Neural crest cell (in vitro differentiated cells): ENCODE measurements at places on chromosomes 5 and 9. TPM values are rescaled to one million over a fixed set of nuclear protein-coding genes. Genes with fewer than 3 reads are reported as not detected.
A peak's percentile ranks its signal among the peaks of the same experiment; 100 is the strongest.

Gene KCNT1
- 0.14 TPM in 1 of 2 replicates, not detected in the other for total RNA-seq

Gene CFAP77
- total RNA-seq = 0.23 and 0.27 TPM in 2 replicates

Gene CARD9
- 1.3 and 1.4 TPM in 2 replicates for total RNA-seq

Gene SMIM23
- total RNA-seq = not detected in 2 replicates

Gene CEL
- 3.5 and 3.6 TPM in 2 replicates for total RNA-seq

Gene STPG3
- total RNA-seq = 0.26 TPM in 1 of 2 replicates, not detected in the other

DNA sequence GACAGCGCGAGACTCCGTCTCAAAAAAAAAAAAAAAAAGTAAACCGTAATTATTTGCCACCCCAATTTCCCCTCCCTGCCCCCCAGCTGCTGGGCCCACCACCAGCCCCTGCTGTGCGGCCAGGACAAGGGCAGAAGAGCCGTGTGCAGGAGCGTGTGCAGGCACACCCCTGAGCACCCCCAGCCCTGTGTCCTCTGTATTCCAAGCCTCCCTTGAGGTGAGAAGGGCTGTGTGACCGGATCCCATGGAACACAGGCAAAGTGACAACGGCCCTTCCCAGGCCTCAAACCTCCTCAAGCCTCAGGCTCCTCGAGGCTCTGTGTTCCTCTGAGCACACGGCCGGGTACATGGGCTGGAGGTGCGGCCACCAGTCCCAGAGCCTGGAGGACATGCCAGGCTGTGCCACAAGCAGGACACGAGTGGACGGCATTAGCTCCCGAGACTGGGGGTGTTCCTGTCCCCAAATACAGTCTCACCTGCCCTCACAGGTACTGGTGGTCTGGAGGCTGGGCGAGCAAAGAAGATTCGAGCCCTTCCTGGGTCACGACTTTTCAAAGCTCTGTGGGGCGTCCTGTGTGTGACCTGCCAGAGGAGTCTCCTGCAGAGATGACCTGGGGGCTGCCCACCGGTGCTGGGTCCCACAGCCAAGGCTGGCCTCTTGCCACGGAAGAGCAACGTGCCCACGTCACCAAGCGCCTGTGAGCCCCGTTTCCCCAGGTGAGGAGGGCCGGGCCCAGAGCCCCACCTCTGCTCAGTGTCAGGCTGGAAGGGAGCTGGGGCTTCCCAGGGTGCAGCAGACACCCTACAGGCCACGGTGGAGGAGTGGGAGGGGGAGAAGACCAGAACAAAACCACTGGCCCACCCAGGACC, 47.1 kb upstream of the SIMC1 start:
- no peaks in the 10 kb centered on the region for H3K4me1 ChIP-seq
- peaks cover 33% of the 10 kb centered on the region for H3K27me3 ChIP-seq
- no peak for DNase-seq
- no peak overlapping the region for H3K27ac ChIP-seq
- no peak overlapping the region for H3K4me3 ChIP-seq

- H3K36me3 ChIP-seq = peaks cover 2% of the 10 kb centered on the region
- DNase-seq = no peak
- H3K27ac ChIP-seq = peak overlapping the region; percentile 69
- peaks cover 24% of the 10 kb centered on the region for H3K4me1 ChIP-seq
- no peaks in the 10 kb centered on the region for H3K27me3 ChIP-seq
Measured at GRCh38 chr9:95031711-95032461, 285.6 kb downstream of the FANCC start.

- peaks cover 23% of the 10 kb centered on the region for H3K4me1 ChIP-seq
- DNase-seq = no peak
- H3K4me3 ChIP-seq = peak overlapping the region; percentile 81
- peaks cover 12% of the 10 kb centered on the region for H3K27me3 ChIP-seq
Measured at GRCh38 chr9:37905776-37906175, 1.8 kb upstream of the SLC25A51 start.

GRCh38 chr9:88180081-88180765, 41.9 kb upstream of the SPATA31C2 start:
- no peaks in the 10 kb centered on the region for H3K4me1 ChIP-seq
- DNase-seq = no peak
- no peak overlapping the region for H3K27ac ChIP-seq
- no peak overlapping the region for H3K4me3 ChIP-seq
- no peaks in the 10 kb centered on the region for H3K36me3 ChIP-seq

GRCh38 chr5:75091597-75091996, 39.2 kb upstream of the GCNT4 start:
- no peak for DNase-seq
- H3K27ac ChIP-seq = no peak overlapping the region
- H3K4me3 ChIP-seq = no peak overlapping the region

DNA sequence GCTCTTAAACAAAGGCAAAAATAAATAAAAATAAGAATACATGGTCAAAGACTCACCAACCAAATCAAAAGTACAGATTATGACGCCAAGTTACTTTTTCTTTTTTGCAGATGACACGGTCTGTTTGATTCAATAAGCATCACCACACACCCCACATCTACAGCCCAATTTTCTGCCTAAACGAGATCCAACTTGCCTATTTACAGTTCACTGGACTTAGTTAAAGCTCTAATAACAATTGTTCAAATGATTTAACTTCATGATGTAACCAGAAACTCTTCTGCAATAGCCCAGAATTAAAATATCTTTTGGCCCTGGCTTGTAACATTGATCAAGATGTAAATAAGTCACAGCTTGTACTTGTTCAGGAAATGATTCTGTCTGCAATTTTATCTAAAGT, 590.3 kb upstream of the C9orf72 start:
- H3K27me3 ChIP-seq = no peaks in the 10 kb centered on the region
- DNase-seq = no peak
- peaks cover 10% of the 10 kb centered on the region for H3K4me1 ChIP-seq
- H3K4me3 ChIP-seq = no peak overlapping the region

DNA sequence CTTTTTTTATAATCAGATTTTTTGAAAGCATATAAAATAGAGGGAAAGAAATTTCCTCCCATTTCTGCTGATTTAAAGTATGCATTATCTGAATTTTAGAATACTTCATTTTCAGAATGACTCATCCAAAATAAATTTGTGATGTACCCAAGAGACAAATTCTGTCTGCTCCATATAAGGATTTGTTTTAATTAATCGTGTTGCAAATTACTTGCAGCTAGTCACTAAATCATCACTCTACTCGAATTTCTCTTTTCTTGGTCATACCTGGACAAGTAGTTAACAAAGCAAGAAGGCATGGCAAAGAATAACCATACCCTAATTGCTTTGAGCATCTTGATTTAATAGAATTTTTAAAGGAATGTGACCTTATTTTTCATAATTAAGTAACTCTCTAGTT, 284.1 kb upstream of the GRAMD2B start:
- H3K36me3 ChIP-seq = no peaks in the 10 kb centered on the region
- peaks cover 12% of the 10 kb centered on the region for H3K4me1 ChIP-seq
- no peak for DNase-seq
- no peak overlapping the region for H3K27ac ChIP-seq
- H3K4me3 ChIP-seq = no peak overlapping the region
- H3K27me3 ChIP-seq = no peaks in the 10 kb centered on the region

GRCh38 chr5:168159425-168159824, 132.0 kb upstream of the WWC1 start:
- H3K4me3 ChIP-seq = no peak overlapping the region
- no peaks in the 10 kb centered on the region for H3K27me3 ChIP-seq
- H3K36me3 ChIP-seq = no peaks in the 10 kb centered on the region
- no peak for DNase-seq

DNA sequence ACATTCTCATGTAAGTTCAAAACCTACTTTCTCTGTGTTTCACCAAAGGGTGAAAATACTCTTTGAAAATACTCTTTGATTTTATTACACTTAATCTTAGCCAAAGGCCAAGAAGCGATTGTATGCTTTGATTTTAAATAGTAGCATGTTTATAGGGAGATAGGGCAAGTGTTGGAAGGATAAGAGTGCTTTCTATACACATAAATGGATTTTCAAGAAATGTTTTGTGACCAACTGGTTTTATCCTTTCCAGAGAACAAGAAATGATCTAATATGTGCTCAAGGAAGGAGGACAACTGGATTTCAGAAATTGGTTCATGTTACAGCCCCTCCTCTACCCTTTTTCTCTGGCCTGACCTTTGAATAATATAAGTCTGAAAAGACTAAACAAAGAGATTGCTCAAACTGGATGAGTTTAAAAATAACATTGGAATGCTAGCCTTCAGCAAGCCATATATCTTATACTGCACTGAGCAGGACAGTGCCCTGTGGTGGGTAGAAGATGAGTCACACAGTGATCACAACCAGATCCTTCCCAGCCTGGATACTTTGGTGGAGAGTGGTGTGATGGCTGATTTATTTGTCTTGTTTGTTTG, 13.1 kb downstream of the PALM2AKAP2 start:
- no peaks in the 10 kb centered on the region for H3K36me3 ChIP-seq
- H3K27me3 ChIP-seq = no peaks in the 10 kb centered on the region
- H3K4me1 ChIP-seq = peaks cover 15% of the 10 kb centered on the region
- no peak overlapping the region for H3K27ac ChIP-seq

- no peak overlapping the region for H3K27ac ChIP-seq
- no peak for DNase-seq
- H3K36me3 ChIP-seq = no peaks in the 10 kb centered on the region
- no peaks in the 10 kb centered on the region for H3K27me3 ChIP-seq
Measured at GRCh38 chr5:14178091-14178490, 34.9 kb downstream of the TRIO start.

DNA sequence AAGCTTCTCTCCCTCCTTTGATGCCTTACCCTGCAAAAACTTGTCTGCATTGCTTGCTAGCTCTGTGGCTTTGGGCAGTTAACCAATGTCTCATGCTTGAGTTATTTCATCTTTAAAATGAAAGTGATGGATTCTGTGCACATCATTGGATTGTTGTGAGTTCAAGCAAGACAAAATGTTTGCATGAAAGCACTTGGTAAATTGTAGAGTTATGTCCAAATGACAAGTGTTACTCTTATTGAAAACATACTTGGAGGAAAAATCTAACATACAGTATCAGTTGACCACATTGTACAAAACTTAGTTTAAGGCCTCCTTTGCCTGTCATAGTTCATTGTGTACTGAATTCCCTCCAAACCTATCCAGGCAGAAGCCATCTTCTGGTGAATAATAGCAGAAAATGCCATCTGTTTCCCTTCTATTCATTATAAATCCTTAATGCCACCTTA, 30.0 kb downstream of the TGFBR1 start:
- H3K36me3 ChIP-seq = peaks cover 9% of the 10 kb centered on the region
- H3K27me3 ChIP-seq = no peaks in the 10 kb centered on the region
- H3K4me1 ChIP-seq = peaks cover 24% of the 10 kb centered on the region

DNA sequence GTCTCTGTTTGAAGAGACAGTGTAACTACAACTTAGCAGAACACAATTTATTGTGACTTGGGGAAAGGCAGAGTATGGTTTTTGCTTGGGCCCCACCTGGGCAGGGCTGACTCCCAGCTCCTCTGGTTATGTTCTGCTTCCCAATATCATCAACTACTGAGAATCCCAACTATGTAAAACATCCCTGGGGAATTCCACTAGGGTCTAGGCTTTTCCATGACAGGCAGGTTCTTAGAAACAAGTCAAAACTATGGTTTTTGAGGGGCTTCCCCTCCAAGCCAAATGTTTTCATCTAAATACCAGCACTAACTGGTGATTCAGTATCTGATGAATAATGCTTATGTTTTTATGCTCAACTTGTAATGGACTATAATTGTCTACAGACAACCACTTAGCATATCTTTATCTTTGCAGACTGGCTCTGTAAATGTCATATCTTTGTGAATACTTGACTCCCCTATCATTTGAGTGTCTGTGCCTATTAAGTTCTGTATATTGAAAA, 409.5 kb downstream of the PDE4D start:
- H3K27ac ChIP-seq = no peak overlapping the region
- no peaks in the 10 kb centered on the region for H3K27me3 ChIP-seq
- no peak overlapping the region for H3K4me3 ChIP-seq
- DNase-seq = no peak
- H3K4me1 ChIP-seq = peaks cover 12% of the 10 kb centered on the region
- H3K36me3 ChIP-seq = no peaks in the 10 kb centered on the region

DNA sequence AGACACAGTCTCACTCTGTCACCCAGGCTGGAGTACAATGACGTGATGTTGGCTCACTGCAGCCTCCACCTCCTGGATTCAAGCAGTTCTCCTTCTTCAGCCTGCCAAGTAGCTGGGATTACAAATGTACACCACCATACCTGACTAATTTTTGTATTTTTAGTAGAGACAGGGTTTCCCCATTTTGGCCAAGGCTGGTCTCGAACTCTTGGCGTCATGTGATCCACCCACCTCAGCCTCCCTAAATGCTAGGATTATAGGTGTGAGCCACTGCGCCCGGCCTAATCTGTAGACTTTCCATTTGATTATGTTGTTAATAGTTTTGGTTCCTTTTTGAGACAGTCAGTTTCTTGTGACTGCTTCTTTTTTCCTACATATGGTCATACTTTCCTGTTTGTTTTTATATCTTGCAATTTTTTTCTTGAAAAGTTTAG, 31.0 kb downstream of the MTREX start:
- DNase-seq = no peak
- no peaks in the 10 kb centered on the region for H3K4me1 ChIP-seq
- H3K4me3 ChIP-seq = no peak overlapping the region
- no peak overlapping the region for H3K27ac ChIP-seq
- no peaks in the 10 kb centered on the region for H3K27me3 ChIP-seq

DNA sequence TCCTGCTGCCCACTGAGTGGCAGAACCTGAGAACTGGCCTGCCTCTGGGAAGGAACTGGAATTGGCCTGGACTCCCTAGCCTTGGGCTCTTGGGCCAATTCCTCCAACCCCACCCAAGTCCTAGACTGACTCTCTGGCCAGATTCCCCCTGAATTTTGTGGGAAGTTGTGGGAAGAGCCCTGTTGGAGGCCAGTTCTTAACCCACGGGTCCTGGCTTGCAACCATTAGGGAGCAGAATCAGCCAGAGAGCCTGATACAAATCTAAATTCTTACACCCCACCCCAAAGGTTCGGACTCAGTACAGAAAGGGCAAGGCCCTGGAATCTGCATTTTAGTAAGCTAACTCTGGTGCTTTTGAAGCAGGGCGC, 125.3 kb upstream of the SLC25A48 start:
- H3K27ac ChIP-seq = no peak overlapping the region
- no peak overlapping the region for H3K4me3 ChIP-seq
- H3K27me3 ChIP-seq = peaks cover 14% of the 10 kb centered on the region
- no peak for DNase-seq
- H3K36me3 ChIP-seq = no peaks in the 10 kb centered on the region

DNA sequence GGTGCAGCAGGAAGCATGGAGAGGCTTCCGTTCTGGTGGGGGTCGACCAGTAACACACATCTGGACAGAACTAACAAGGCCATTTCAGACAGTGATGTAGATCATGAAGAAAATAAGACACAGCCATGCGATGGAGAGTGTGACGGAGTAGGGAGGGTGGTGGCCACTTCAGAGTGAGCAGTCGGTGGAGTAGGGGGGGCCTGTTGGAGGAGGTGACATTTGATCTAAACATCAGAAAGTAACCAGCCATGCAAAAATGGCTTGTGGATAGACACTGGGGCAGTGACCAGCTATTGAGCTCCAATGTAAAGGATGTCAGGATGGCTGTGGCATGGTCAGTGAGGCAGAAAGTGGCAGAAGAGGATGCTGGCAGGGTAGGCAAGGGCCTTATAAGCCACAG, 65.9 kb downstream of the PPARGC1B start:
- no peaks in the 10 kb centered on the region for H3K36me3 ChIP-seq
- no peak overlapping the region for H3K27ac ChIP-seq
- no peak for DNase-seq
- H3K4me3 ChIP-seq = no peak overlapping the region
